ENCODE measurements at places on chromosomes 5 and 9.

DNA sequence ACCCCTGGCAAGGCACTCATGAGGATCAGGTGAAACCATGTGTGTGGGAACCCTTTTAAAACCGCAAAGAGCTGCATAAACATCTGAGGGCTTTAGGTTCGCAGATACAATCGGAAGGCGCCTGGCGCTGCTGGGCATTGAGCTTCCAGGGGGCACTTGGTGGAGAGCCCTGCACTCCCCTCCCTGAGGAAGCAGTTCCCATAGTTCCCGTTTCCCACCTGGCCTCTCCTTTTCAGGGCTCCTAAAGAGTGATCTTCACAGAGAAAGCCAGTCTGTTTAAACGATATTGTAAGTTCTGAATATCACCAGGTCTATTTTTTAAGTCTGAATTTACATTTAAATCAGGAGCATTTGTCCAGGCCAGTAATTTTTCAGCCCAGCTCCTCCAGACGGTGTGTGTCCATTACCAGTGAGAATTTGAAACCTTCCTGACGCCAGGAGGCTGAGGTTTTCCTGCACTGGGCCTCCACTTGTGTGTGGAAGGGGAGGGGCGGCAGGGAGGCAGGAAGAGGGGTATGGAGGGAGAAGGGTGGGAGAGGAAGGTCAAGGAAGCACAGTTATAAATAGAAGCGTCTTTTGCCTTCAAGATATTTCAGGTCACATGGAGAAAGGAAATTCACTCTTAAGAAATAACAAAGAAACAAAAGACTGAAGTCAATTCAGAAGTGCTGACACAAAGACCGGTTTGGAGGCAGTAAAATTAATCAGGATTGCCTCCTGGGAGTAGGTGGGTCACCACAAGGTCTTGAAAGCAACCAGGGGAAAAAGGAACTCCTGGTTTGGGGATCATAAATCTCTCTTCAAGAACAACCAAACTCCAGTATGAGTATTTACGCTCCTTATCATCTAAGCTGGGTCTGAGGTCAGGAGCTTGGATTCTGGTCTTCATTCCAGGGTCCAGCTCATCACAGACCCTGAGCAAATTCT, 14.3 kb upstream of the MGAT1 start:
- no peak for DNase-seq

DNA sequence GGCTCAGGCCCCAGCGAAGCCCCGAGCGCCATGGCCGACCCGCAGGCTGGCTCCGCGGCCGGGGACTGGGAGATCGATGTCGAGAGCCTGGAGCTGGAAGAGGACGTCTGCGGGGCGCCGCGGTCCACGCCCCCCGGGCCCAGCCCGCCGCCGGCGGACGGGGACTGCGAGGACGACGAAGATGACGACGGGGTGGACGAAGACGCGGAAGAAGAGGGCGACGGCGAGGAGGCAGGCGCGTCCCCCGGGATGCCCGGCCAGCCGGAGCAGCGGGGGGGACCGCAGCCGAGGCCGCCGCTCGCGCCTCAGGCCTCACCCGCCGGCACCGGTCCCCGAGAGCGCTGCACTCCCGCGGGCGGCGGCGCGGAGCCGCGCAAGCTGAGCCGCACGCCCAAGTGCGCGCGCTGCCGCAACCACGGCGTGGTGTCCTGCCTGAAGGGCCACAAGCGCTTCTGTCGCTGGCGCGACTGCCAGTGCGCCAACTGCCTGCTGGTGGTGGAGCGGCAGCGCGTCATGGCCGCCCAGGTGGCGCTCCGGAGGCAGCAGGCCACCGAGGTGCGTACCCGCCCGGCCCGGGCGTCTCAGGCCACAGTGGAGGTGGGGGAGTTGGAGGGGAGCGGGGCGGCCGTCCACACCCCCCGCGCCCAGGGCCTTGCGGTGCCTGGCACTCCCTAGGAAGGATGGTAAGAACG, 1.6 kb downstream of the DMRT2 start:
- peak; percentile 41 for DNase-seq

DNA sequence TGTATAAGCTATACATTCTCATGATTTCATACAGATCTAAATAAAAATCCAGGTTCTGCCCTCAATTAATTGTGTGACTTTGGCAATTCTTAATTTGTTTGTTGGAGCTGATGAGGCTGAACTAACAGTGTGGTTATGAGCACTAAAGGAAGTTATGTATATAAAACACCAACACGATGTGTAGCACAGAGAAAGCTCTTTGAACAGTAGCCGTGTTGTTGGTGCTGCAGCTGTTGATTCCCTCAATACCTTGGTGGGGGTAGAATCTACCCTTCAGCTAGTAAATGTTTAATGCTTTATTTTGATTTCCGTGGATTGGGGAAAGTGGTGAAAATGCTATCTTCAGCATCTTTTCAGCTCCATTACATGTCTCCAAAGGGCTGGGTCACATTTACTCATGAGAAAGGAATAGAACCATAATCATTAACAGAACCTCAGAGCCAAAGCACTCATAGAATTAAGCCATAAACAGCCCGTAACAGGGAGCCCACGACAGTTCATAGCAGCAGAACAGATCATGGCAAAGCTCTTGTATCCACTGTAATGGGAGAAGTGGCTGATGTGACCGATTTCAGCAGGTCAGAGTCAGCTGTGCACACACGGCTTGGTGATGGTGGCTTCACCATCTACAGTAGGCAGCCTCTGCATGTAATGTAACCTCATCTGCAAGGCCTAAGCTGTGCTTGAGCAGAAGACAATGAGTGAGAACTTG, 332.7 kb downstream of the DIRAS2 start:
- no peak for DNase-seq

- DNase-seq = no peak
Measured at GRCh38 chr5:99317136-99317535, 388.3 kb upstream of the CHD1 start.

- no peak for DNase-seq
Measured at GRCh38 chr5:35900972-35901695, 37.3 kb downstream of the CAPSL start.

GRCh38 chr9:77946969-77947620, 84.5 kb downstream of the GNAQ start:
- DNase-seq = no peak

GRCh38 chr9:32899761-32900160, 101.7 kb downstream of the APTX start:
- no peak for DNase-seq

DNA sequence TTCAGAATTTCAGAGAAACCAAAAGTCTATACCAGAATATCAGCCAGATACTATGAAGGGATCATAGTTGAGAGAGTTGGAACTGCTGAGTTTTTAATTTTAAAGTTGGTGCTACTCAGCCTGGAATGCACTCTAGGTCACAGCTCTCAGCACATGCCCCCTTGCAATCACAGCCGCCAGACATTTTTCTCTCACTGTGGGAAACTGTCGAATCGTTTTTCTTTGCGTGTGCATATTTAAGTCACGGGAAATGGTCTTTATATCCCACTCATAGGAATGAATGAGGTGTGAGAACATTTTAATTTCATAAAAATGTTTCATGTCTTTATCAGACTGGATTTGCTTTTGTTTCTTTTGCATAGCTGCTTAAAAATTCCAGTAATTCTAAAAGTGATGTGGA, 12.2 kb upstream of the SPDL1 start:
- DNase-seq = no peak

All from activated CD4-positive, alpha-beta T cell treated with anti-CD3 and anti-CD28 coated beads, Interleukin-2, Interleukin-4, amounts not matched to agents 100 ng/mL and 50 ng/mL, durations not matched to agents 16 hours and 8 hours (primary cell).